A375 (cell line): ENCODE measurements at places on chromosomes 5 and 9. TPM values are rescaled to one million over a fixed set of nuclear protein-coding genes. Genes with fewer than 3 reads are reported as not detected.

The SLC27A6 gene
- total RNA-seq: 0.16 and 0.26 TPM in 2 replicates

The AQP3 gene
- 2.5 and 2.7 TPM in 2 replicates for total RNA-seq

The IFNA10 gene
- total RNA-seq: not detected in 2 replicates

The ADAMTS13 gene
- 2.7 and 3.9 TPM in 2 replicates for total RNA-seq

The LRRC19 gene
- total RNA-seq: not detected in 2 replicates
